MCF 10A (cell line): ENCODE measurements at places on chromosomes 2 and 18.

DNA sequence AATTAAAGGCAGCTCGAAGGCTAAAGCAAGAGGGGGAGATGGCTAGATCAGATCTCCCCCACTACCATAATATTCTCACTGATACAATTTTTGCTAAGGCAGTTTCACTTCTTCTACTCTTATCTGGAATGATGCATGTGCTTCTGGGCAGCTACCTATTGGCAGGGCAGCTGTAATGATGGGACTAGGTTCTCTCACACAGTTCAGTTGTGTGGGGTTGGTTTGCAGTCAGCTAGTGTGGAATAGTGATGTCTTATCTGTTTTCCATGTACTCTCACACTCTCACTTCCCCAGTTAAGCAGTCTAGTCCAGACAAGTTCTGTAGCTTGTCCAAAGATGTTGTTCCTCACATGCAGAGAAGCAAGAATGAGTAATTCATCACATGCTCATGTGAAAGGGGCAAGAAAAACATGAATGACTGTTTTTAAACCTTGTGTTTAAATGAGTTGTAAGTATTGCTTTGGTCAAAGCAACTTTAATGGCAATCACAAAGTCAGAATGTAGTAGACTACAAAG, 836.1 kb downstream of the CBLN2 start:
- peak; percentile 14 for DNase-seq

- no peak for DNase-seq
These were observed 141.3 kb upstream of the AGAP1 start for GRCh38 chr2:235352541-235352940.

GRCh38 chr2:58866946-58867345, 625.8 kb upstream of the FANCL start:
- no peak for DNase-seq

DNA sequence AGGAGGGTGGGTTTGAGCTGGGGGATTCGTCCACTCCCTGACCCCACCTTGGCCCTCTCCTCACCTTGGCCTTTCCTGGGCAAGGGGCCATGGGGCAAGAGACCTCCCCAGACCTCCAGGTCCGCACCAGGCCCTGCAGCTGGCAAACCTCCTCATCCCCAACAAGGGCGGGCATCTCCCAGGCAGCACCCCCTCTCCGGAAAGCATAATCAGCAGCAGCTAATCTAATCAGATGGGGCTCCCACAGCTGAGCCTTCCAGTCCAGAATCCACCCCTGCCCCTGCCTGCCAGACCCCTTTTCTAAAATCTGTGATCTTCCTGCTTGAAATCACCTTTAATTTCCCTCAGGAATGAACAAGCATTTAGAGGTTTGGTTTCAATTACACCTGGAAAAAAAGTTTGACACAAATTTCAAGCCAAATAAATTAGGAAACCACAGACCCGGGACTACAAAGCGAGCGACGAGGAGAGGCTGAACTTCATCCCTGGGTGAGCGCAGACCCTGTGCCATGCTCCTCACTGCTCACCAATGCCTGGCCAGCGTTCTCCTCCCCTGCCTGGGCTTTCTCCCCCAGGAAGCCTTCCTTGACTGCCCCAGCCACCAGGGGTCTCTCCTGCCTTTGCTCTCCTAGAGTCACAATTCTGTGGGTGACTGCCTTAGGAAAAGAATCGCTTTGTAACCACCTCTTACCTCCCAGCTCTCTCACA, 143.0 kb upstream of the MYCN start:
- DNase-seq = peak; percentile 14

- no peak for DNase-seq
These were observed 74.1 kb downstream of the RND3 start for GRCh38 chr2:150413366-150413765.

GRCh38 chr2:9256570-9257043, 50.0 kb downstream of the ASAP2 start:
- peak; percentile 17 for DNase-seq
